Left forelimb (tissue), 1 donor: ENCODE measurements at places on chromosomes 7 and 10.

DNA sequence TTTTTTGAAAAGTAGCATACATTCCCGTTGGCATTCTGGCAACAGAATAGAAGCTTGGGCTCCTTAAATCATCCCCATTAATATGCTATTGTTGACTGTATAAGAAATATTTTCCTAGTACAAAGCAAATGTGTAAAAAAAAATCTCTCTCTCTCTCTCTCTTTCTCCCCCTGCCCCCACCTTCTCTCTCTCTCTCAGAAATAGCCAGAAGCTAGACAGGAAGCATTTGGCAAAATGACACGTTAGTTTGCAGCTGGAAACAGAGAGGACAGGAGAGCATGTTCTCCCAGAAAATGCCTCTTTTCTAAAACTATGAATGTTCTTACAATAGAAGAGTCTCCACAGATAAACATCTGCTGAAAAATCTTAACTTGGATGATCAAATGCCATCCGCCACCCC lies 59.6 kb upstream of the AKR1E2 start:
- no peak for DNase-seq

DNA sequence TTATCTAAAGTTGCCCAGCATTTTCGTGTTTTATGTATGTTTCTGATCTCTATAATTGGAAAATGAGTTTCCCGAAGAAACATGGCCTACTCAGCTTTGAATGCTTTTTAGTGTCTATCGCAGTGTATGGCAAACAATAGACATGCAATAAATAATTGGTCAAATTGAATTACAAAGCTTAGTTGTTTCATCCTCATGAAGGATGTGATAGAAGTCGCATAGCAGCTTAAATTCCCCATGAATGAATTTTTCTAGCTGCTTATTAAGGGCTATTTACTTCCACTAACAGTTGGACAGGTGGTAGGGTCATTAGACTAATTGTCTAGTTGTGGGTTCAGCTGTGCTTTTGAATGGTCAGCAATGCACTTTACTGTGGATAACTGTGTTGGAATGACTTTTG lies 467.3 kb upstream of the MBL2 start:
- no peak for DNase-seq

DNA sequence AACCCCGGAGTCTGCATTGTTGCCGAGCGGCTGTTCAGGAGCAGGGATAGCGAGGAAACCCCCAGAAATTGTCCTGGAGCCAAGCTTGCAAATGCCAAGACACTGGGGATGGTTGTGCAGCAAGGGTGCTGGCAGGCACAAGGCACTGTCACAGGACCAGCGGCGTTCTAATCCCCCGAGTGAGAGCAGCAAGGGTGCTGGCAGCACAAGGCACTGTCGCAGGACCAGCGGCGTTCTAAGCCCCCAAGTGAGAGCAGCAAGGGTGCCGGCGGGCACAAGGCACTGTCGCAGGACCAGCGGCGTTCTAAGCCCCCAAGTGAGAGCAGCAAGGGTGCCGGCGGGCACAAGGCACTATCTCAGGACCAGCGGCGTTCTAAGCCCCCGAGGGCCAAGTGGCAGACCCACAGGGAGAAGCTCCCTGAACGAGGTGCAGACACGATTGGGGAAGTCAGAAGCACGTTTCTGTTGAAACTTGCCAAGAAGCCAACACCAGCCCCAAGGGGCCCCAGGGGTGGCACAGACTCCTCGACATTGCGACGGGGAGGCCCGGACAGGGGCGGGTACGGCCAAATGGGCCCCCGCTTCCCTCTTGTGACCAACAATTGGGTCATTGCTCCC lies 40.4 kb upstream of the INPP5A start:
- peak; percentile 58 for DNase-seq

- DNase-seq, result no peak
These were observed 201.1 kb downstream of the LRRN3 start for GRCh38 chr7:111292026-111292470.
